Thoracic aorta (tissue), 2 donors: ENCODE measurements at places on chromosomes 11 and 22. TPM values are rescaled to one million over a fixed set of nuclear protein-coding genes. Genes with fewer than 3 reads are reported as not detected.

OR10A2 gene
- not detected for total RNA-seq

SCGB2A2 gene
- total RNA-seq, result 3.7 TPM

C11orf97 gene
- total RNA-seq, result not detected

IGLL1 gene
- total RNA-seq, result not detected

INPPL1 gene
- total RNA-seq, result 113 TPM

PAMR1 gene
- total RNA-seq, result not detected

RAB36 gene
- total RNA-seq, result 3.5 TPM

C11orf91 gene
- not detected for total RNA-seq

MUC6 gene
- total RNA-seq, result not detected

CREB3L1 gene
- 7.6 TPM for total RNA-seq

QSER1 gene
- 40.0 TPM for total RNA-seq

RTN4R gene
- 7.4 TPM for total RNA-seq

KREMEN1 gene
- total RNA-seq, result 13.9 TPM
